AG08396 (cell line): ENCODE measurements at places on chromosomes 2 and 18.
A peak's percentile ranks its signal among the peaks of the same experiment; 100 is the strongest.

DNA sequence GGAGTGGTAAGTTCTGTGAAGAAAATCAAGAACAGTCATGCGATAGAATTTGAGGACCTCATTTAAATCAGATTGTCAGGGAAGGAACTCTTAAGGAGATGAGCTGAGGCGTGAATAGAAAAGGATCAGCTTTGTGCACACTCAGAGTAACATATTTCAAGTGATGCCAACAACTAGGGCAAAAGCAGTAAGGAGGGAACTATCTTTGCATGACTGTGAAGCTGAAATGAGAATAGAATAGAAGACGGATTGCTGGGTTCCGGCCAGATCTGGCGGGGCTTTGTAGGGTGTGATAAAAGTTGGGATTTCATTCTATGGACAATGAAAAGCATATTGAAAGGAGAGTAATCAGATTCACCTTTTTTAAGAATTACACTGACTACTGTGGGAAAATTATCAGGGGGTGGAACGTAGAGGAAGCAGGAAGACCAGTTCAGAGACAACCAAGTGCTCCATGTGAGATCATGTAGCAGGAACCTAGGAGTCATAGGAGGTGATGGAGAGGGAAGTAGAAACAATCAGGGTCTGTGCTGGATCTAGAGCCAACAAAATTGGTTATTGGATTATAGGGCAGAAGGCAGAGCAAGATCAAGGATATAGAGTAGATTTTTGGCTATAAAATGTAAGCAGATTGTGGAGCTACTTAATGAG lies 884.3 kb downstream of the DCC start:
- no peak for DNase-seq

DNA sequence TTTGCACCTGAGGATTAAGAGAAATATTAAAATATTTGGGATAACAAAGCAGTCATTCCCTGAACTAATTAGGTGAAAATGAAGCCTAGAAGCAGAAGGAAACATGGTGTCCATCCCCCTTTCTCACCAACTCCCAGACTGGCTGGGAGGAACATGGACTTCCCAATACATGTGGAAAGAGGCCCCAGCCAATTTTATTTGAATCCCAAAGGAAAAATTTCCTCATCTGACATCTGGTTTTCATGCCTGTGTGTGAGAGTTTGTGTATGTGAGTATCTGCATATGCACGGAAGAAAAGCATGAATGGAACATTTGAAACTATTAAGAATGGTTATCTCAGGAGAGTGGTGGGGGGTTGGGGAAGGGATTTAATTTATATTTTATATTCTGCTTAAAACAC lies 84.3 kb downstream of the COPS8 start:
- DNase-seq, result no peak

DNA sequence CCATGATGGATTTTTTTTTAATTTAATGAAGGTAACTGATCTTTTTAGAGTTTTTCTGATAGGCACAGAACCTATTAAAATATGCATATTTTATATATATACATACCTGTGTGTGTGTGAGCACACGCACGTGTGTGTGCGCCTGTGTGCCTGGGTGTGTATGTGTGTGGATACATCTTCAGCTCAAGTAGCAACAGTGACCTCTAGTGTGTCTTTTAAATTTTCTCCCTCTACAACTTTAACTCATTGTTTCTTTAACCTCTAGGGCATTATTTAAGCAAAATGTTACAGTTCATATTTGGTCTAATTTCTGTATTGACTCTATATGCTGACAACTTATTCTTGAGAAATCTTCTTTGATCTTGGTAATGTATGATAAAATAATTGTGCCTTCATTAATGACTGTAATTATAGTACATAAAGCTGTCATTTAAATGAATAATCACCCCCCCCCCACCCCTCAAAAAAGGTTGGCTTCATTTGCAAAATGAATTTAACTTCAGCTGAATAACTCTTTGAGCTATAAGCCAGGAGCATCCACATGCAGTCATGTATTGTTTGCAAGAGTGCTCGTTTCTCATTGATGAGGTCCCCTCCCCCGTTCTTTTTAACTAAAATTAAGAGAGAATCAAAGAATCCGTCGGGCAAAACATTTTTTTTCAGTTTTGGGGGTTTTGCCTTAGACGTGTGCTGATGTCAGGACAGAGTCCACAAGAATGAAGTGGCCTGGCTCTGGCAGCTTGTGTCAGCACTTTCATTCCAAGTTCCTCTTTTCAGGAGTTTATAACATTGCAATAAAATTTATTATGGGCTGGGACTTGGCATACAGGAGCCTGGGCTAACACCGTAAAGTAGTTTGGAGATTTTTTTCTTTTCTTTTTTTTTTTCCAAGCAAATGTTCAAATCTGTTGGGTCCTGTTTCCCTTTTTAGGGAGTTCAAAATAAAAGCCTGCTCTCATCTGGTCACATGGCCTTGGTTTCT lies 80.0 kb downstream of the ETAA1 start:
- peak; percentile 21 for DNase-seq

GRCh38 chr18:32049393-32050171 lies 31.0 kb downstream of the RNF125 start:
- DNase-seq, result no peak

DNA sequence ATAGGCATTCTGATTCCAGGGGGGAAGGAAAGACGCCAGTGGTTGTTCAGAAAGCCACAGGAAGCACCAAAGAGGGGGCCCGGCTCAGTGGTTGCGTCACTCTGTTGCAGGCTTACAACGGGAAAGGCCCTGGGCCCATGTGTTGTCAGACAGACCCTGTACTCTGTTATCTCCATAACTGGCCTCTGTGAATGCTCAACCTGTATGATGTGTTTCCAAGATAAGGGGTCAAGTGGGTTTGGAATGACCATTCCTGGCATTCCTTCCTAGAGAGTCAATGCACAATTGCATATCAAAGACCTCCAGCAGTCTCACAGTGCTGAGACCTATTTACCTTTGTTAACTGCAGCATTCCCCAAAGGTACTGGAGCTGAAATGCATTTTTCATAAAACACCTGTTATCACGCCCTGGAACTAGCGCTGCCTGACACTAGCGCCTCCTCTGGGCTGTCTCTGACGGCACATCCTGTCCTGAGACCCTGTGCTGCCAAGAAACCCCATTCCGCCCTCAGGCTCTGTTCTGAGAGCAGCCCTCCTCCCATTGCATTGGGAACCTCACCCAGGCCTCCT lies 13.2 kb upstream of the LRRFIP1 start:
- DNase-seq, result no peak
